ENCODE measurements at places on chromosomes 7 and 10. TPM values are rescaled to one million over a fixed set of nuclear protein-coding genes. Genes with fewer than 3 reads are reported as not detected.

The CCL24 gene
- not detected for total RNA-seq

The AUTS2 gene
- total RNA-seq = 91.8 TPM

The UBE2H gene
- total RNA-seq = 85.9 TPM

The TMEM140 gene
- total RNA-seq = 4.6 TPM

The CHST15 gene
- total RNA-seq = 43.8 TPM

The INMT gene
- total RNA-seq = 0.17 TPM

The H2BK1 gene
- total RNA-seq = not detected

The CUZD1 gene
- total RNA-seq = 1.2 TPM

The OPTN gene
- 166 TPM for total RNA-seq

The GARIN1A gene
- total RNA-seq = 14.0 TPM

The NMT2 gene
- total RNA-seq = 53.3 TPM

The DUS4L gene
- 11.4 TPM for total RNA-seq

The OR2A12 gene
- not detected for total RNA-seq

The OR2A5 gene
- total RNA-seq = not detected

The ANXA8 gene
- not detected for total RNA-seq

The SPDYE9 gene
- not detected for total RNA-seq

The PITX3 gene
- not detected for total RNA-seq

The CYP3A7 gene
- not detected for total RNA-seq

The PCGF6 gene
- total RNA-seq = 6.7 TPM

The NOBOX gene
- total RNA-seq = not detected

The DNAJB9 gene
- 22.3 TPM for total RNA-seq

The CYP26C1 gene
- total RNA-seq = 0.28 TPM

The UNCX gene
- not detected for total RNA-seq

The METTL27 gene
- total RNA-seq = 3.3 TPM

The VWDE gene
- 3.4 TPM for total RNA-seq

The LRRC18 gene
- not detected for total RNA-seq

The AKR1C3 gene
- total RNA-seq = 11.1 TPM

The STK17A gene
- 10.2 TPM for total RNA-seq

The SLC4A2 gene
- total RNA-seq = 27.7 TPM

The CAMK2B gene
- 330 TPM for total RNA-seq

The TLX1 gene
- total RNA-seq = not detected

The LRRC61 gene
- 6.6 TPM for total RNA-seq

The SPOCK2 gene
- total RNA-seq = 233 TPM

The ATG9B gene
- 2.7 TPM for total RNA-seq

The RABGEF1 gene
- 46.4 TPM for total RNA-seq

The NEBL gene
- 156 TPM for total RNA-seq

The BLNK gene
- total RNA-seq = 12.4 TPM

The RNF133 gene
- total RNA-seq = 2.9 TPM

The RTKN2 gene
- 3.6 TPM for total RNA-seq

The SYT15 gene
- 5.8 TPM for total RNA-seq

The COL17A1 gene
- total RNA-seq = 0.62 TPM

The SORCS1 gene
- total RNA-seq = 21.4 TPM

The TMEM229A gene
- 8.9 TPM for total RNA-seq

The C10orf71 gene
- total RNA-seq = not detected

The FBXW4 gene
- total RNA-seq = 129 TPM

The GNAT3 gene
- not detected for total RNA-seq

The MRPS16 gene
- 51.8 TPM for total RNA-seq

The DMBT1 gene
- 0.63 TPM for total RNA-seq

The SPDYE6 gene
- total RNA-seq = not detected

The ZNF736 gene
- total RNA-seq = 36.9 TPM

The TMEM196 gene
- total RNA-seq = 13.0 TPM

The ENTPD7 gene
- 4.0 TPM for total RNA-seq

The MOGAT3 gene
- not detected for total RNA-seq

The NAT16 gene
- 1.4 TPM for total RNA-seq

The PIP gene
- total RNA-seq = not detected

The PLEKHS1 gene
- total RNA-seq = not detected

The MYL7 gene
- not detected for total RNA-seq

The LSM8 gene
- 24.2 TPM for total RNA-seq
